ENCODE measurements at places on chromosomes 12 and 14.

DNA sequence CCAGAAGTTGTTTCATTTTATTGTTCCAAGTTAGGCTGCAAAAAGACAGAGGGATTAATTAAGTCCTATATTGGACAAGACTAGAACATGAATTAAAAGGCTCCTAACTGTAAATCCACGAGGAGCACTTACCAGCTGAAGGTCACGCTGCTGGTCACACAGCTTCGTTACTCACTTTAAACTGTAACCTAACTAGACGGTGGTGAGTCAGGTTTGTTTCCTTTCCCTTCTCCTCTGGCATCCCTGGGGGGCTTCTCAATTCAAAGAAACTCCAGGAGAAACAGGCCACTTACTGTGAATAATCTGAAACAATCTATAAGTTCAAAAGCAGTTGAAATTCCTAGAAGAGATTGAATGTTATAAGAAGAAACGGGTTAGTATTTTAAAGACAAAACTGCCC lies 331.4 kb downstream of the BCAT1 start:
- DNase-seq, result peak; percentile 77

DNA sequence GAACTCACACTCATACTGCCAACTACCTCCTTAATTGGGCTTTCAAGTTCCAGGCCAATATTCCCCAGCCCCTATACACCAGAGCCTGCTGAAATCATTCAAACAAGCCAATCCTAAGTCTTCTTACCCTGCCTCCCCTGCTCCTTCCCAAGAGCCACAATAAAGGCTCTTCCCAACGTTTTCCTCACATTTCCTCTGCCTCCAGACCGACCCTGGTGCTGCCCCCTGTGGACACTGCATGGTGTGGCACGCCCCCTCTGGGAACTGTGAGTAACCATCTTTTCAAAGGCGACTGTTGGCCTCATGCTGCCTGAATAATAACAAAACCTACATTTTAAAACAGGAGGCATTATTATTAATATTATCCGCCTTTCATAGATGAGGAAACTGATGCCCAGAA lies 111.6 kb upstream of the NOS1 start:
- DNase-seq, result no peak

GRCh38 chr14:64772397-64772950 lies 68.2 kb downstream of the PLEKHG3 start:
- DNase-seq, result no peak

DNA sequence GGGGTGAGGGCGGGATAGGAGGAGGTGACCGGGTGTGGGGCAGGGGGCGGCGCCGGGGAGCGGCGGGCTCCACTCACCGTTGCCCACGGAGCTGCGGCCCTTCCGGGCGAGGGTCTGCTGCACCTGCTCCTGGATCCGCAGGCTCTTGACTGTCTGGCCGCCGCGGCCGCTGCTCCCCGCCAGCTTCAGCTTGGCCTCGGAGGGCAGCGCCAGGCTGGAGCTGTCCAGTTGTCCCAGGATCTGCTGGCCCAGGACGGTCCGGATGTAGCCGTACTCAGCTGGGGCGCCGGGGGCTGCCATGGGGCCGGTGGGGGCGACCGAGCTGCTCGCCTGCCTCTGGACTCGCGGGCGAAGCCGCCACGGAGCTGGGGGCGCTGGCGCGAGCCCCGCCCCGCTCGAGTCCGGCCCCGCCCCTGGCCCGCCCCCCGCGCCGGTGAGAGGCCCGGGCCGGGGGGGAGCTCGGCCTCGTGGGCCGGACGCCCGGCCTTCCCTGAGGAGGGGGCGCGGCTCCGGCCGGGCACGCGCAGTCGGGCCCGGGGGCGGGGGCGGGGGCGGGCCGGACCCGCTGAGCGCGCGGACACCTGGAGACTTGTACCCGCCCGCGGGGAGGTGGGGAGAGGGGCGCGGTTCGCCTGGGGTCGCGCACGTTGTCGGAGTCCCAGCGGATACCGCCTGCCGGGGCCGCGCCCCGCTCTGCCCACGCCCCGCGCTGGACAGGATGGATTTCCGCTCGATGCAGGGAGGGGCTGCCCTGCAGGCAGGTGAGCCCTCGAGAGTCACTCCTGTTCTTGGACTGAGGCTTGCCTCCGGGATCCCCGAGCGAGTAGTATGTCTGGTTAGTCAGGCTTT lies at the start of gene PKP2:
Gene PKP2, minus strand, starts transcription at position 346 of the 849 bp plus-strand sequence. Its CDS starts 46 bp downstream, at position 300.
- no peak for DNase-seq

GRCh38 chr12:109385339-109386058 lies 37.8 kb downstream of the MYO1H start:
- peak; percentile 53 for DNase-seq

DNA sequence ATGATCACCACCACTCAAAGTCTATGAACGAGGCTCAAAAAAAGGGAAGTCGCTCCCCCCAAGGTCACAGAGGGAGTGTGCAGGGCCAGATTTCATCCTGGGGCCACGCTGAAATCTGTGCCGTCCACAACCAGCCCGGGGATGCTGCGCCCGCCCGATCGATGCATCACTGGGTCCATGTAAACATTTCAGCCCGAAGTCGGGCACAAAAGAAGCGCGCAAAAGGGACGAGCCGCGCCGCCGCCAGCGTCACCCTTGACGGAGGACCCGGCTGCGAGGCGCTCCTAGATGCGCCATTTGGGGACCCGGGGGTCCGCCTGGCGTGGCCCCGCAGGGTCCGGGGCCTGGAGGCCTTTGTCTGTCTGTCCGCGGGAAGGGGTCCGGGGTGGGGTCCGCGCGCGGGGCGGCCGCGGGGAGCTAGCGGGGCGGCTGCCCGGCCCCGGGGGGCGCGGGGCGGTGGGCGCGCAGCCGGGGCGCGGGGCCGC lies 503 bp downstream of the FBXO21 start:
- peak; percentile 45 for DNase-seq

DNA sequence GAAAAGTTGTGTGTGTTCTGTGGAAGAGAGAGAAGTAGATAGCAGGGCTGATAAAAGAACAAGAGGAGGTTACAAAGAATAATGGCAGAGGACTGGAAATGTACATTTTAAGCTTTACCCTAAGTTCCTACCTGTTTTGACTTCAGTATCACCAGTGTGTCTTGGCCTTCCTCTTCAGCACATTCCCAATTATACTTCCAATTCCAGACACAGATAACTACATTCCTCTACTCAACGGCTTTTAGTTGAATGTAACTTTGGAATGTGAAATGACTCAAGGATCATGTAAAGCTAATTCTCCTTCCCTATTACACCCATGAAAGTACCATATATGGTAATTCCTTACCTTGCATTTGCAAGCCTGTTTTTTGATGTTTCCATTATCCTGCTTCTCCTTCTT lies 5.0 kb downstream of the MGST1 start:
- peak; percentile 73 for DNase-seq

- peak; percentile 88 for DNase-seq
Observed at GRCh38 chr12:68267892-68268396, 14.5 kb upstream of the IL22 start.

GRCh38 chr14:50318031-50318626 lies 6.0 kb downstream of the DMAC2L start:
- peak; percentile 66 for DNase-seq

DNA sequence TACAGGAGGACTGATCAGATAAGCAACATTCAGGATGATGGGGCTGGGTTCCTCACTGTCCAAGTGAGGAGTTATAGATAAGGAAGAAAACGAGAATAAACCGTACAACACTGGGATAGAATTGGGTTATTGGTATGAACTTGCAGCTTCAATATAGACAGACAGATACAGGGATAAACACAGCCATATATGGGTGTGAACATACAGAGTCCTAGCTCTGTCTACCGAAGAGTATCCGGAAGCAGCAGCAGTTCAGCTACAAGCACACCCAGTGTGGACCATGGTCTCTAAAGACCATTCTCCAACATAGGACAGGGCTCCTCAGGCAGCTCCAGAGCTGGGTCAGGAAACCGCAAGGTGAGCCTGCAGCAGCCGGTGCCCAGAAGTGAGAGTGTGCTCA lies 40.8 kb downstream of the CDC42BPB start:
- DNase-seq, result no peak

- no peak for DNase-seq
Observed at GRCh38 chr12:104990950-104991349, 4.8 kb downstream of the NOPCHAP1 start.

- peak; percentile 88 for DNase-seq
Observed at GRCh38 chr12:19198272-19198671, 68.7 kb downstream of the PLEKHA5 start.

DNA sequence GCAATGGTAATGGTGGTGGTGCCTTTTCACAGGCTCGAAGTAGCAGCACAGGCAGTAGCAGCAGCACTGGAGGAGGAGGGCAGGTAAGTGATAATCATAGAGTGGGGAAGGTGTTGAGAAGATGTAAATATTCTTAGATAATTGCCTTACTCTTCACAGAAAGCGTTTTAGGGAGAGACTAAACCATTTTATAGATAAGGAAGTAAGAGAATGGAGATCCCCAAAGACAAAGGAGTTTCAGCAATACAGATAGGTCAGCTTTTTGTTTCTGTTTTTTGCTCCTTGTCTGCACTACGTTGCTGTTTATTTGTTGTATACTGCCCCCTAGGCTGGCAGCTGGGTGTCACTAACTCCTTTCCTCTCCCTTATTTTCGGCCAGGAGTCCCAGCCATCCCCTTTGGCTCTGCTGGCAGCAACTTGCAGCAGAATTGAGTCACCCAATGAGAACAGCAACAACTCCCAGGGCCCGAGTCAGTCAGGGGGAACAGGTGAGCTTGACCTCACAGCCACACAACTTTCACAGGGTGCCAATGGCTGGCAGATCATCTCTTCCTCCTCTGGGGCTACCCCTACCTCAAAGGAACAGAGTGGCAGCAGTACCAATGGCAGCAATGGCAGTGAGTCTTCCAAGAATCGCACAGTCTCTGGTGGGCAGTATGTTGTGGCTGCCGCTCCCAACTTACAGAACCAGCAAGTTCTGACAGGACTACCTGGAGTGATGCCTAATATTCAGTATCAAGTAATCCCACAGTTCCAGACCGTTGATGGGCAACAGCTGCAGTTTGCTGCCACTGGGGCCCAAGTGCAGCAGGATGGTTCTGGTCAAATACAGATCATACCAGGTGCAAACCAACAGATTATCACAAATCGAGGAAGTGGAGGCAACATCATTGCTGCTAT lies 2.0 kb downstream of the SP1 start:
- peak; percentile 44 for DNase-seq

DNA sequence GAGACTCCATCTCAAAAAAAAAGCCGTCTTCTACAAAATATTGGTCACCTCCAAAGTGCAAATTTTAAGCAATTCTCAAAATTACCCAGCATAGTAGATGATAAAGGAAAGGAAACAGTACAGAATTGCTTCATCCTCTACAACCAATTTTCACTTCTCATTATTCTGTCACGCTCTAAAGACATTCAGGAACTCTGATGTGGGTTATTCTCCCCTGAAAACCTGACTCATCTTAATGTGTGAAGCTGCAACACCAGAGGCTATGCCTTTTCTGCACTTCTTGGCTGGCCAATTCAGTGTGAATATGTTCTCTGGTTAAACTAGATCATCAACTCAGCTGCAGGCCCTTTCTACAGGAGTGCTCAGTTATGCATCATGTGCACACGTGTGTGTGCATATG lies 11.0 kb downstream of the PTGER2 start:
- DNase-seq, result peak; percentile 25

GRCh38 chr14:101719045-101719645 lies 42.4 kb upstream of the PPP2R5C start:
- DNase-seq, result no peak

- peak; percentile 33 for DNase-seq
Observed at GRCh38 chr14:101077481-101078074, 174.1 kb upstream of the RTL1 start.

DNA sequence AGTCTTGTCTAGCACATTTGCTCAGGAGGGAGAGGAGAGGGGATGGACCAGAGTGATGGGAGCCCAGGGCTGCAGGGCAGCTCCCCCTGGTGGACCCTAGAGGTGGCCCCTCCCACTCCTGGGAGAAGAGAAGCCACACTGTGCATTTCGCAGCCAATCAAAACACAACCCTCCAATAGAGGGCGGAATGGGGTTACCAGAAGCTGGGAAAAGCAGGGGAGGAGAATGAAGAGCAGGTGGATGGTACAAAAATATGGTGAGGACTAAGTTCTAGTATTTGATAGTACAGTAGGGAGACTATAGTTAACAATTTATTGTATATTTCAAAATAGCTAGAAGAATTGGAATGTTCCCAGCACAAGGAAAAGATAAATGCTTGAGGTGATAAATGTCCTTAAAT lies 23.6 kb downstream of the VASH1 start:
- peak; percentile 75 for DNase-seq

GRCh38 chr12:11460343-11461023 lies 65.1 kb upstream of the PRB2 start:
- no peak for DNase-seq

DNA sequence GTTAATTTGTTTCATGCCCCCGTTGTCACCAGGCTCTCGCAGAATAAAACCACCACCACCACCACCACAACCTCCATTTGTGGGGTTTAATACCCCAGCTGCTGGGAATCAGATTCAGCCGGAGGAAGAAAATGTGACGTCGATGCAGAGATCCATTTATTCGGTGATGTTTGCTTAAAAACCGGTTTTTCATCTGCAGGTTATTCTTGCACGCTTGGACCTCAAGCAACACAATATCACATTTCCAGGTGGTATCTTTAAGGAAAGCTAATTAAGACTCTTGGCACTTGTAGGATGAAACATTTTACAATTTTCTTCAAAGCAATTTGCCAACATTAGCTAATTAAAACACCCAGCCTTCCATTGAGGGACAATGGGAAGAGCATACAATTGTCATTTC lies 39.8 kb downstream of the SPRING1 start:
- no peak for DNase-seq

DNA sequence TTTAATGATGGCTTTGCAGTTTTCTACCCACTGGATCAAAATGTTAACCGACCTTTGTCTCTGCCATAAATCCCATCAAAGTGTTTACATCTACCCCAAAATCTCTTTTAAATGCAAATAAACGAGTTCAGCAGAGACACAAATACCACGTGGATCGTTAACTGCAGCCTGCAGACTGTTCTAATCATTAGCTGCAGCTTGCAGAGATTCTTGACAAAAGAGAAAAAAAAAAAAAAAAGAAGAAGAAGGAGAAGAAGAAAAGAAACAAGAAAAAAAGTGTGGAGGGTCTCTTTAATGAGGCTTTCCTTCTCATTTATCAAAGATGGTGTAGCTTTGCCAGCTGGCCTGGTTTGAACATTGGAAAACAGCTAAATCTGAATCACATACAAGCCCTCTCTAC lies 275.7 kb downstream of the NEDD1 start:
- DNase-seq, result no peak

DNA sequence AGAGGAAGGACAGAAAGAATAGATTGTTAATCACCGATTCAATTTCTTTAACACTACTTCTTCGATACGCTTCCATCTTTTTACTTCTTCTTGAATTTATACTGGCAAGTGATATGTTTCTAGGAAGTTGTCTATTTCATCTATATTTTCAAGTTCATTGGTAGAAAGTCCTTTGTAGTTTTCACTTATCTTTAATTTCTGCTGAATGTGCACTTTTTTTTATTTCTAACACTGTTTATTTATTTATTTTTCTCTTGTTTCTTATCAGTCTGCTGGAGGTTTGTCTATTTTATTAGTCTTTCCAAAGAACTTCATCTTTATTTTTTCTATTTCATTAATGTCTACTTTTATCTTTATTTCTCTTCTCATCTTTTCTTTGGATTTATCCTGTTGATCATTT lies 63.6 kb downstream of the SIX1 start:
- no peak for DNase-seq

GRCh38 chr12:32270818-32271710 lies 128.3 kb upstream of the FGD4 start:
- DNase-seq, result peak; percentile 62
